ENCODE measurements at places on chromosomes 1 and 21. TPM values are rescaled to one million over a fixed set of nuclear protein-coding genes. Genes with fewer than 3 reads are reported as not detected.
A peak's percentile ranks its signal among the peaks of the same experiment; 100 is the strongest.

GRCh38 chr1:171762143-171762563 lies 19.3 kb upstream of the METTL13 start:
- no peaks in the 10 kb centered on the region for H3K4me1 ChIP-seq
- DNase-seq = no peak

GRCh38 chr1:54153535-54154439 lies 987 bp upstream of the CDCP2 start:
- no peaks in the 10 kb centered on the region for H3K27me3 ChIP-seq
- no peaks in the 10 kb centered on the region for H3K36me3 ChIP-seq
- H3K4me1 ChIP-seq = no peaks in the 10 kb centered on the region
- peak; percentile 80 for DNase-seq

DNA sequence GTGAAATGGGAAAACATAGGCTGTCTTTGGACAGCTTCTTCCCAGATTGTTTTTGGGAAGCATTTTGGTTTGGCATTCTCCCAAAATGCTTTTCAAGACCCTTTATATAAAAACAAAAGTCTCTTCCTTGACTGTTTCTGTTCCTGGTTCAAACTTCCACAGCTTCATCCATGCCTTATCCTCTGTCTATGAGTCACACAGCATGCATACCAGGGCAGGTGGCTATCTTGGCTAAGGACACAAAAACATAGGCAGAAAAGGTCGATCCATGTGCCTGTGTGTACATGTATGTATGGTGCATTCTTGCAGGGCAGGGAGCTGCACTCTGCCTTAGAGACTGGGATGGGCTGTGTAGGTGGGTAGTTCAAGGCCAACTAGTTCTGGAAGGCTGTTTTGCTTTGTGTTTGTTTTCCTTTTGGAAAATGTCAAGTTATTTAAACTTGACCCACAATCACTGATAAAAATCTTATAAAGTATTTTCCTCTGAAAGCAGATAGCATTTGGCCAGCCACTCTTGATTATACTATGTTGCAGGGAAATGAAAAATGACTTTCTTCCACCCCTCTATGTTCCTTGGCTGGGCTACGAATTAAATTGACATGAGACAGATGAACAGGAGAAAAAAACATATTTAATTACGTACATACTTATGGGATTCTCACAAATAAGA lies 437.0 kb downstream of the SIPA1L2 start:
- H3K27ac ChIP-seq = no peak overlapping the region
- H3K27me3 ChIP-seq = no peaks in the 10 kb centered on the region
- DNase-seq = no peak
- H3K36me3 ChIP-seq = no peaks in the 10 kb centered on the region
- no peaks in the 10 kb centered on the region for H3K4me1 ChIP-seq
- no peak overlapping the region for H3K4me3 ChIP-seq

GRCh38 chr1:229167318-229167717 lies 103.6 kb upstream of the RAB4A start:
- no peak overlapping the region for H3K4me3 ChIP-seq
- H3K27me3 ChIP-seq = no peaks in the 10 kb centered on the region
- no peak for DNase-seq

- H3K36me3 ChIP-seq = no peaks in the 10 kb centered on the region
- DNase-seq = no peak
- H3K4me1 ChIP-seq = no peaks in the 10 kb centered on the region
- no peak overlapping the region for H3K4me3 ChIP-seq
Measured at GRCh38 chr1:40873863-40874472, 11.8 kb upstream of the CITED4 start.

DNA sequence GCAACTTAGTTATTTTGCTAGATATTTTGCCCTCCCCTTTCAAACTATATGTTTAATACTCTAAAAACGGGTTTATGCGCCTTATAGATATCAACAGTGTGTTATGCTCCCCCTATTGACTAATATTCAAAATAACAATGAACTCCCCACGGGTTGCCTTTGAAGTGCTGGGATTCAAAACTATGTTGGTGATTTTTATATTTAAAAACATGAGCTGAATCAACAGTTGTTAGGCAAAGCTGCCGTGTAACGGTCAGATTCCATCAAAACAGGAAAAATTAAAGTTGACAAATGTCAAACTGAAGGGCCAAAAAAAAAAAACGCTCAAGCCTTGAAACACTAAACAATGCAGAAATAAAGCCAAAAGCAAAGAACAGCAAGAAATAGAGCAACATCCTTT lies 2.5 kb downstream of the TGFBR3 start:
- no peak for DNase-seq
- H3K36me3 ChIP-seq = no peaks in the 10 kb centered on the region
- H3K4me3 ChIP-seq = peak overlapping the region; percentile 89
- H3K27me3 ChIP-seq = no peaks in the 10 kb centered on the region
- H3K4me1 ChIP-seq = peaks cover 36% of the 10 kb centered on the region

Gene SPRR4
- not detected for total RNA-seq

Gene PTGFR
- 2.2 TPM for total RNA-seq

Measured in sigmoid colon (tissue), 7 donors.